ENCODE measurements at places on chromosomes 5 and 9.

GRCh38 chr5:177339107-177339638 lies 12.3 kb downstream of the LMAN2 start:
- DNase-seq, result no peak

GRCh38 chr5:10746711-10747110 lies 14.3 kb downstream of the DAP start:
- DNase-seq, result no peak

GRCh38 chr5:134263801-134264200 lies 37.9 kb upstream of the PPP2CA start:
- no peak for DNase-seq

- no peak for DNase-seq
Measured at GRCh38 chr9:108386032-108386431, 469.8 kb downstream of the ACTL7B start.

GRCh38 chr5:53416144-53416738 lies 64.2 kb upstream of the FST start:
- DNase-seq, result no peak

GRCh38 chr5:16953729-16954128 lies 17.6 kb upstream of the MYO10 start:
- DNase-seq, result no peak

GRCh38 chr9:87696641-87697040 lies 29.3 kb upstream of the CTSL start:
- DNase-seq, result no peak

- no peak for DNase-seq
Measured at GRCh38 chr9:112569186-112569585, 82.6 kb downstream of the KIAA1958 start.

DNA sequence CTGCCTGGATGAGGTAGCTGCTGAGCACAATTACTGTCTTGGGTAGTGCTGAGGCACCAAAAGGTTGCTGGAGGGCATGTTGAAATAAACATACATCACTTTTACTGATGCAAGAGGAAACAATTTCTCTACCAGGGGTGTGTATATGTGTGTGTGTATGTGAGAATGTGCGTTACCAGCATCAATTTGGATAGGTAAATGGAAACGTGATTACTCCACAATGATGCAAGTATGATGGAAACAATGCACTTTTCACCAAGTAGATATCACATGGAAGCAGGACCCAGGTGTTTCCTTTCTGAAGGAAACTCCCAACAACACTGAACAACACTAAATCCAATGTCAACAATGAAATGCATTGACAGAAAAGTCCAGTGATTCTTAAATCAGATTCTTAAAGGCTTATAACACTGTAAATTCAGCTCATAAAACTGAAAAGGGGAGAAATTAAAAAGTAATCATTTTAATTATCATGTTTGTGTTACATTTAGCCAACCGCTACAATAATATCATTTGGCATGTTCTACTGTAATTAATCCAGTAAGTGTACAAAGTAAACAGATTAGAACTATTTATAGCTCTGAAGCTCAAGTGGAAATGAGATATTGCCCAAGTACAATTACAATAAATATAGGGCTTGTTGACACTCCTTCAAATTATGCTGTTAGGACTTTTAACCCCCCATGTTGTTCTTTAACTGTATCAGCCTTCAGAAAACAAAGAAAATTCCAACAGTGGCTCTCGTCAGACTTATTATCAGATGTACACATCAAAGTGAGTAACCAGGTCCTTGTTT lies 25.3 kb downstream of the YIPF5 start:
- no peak for DNase-seq

DNA sequence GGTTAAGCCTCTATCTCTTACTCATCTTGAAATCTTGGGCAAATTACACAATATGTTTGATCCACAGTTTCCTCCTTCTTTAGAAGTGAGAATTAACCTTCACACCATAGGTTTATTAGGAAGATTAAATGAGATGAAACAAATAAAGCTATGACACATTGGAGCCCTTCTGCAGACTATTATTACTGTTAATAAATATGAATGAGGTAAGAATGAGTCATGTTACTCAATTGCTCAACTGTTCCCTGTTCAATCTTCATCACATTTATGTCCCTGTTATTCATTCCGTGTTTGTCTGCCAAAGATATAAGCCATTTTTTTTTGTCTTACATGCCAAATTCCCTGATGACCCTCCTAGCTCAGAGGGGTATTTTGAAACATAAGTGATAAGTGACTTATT lies 52.1 kb upstream of the PAPPA start:
- DNase-seq, result no peak

- no peak for DNase-seq
Measured at GRCh38 chr5:31626156-31626555, 12.8 kb upstream of the PDZD2 start.

DNA sequence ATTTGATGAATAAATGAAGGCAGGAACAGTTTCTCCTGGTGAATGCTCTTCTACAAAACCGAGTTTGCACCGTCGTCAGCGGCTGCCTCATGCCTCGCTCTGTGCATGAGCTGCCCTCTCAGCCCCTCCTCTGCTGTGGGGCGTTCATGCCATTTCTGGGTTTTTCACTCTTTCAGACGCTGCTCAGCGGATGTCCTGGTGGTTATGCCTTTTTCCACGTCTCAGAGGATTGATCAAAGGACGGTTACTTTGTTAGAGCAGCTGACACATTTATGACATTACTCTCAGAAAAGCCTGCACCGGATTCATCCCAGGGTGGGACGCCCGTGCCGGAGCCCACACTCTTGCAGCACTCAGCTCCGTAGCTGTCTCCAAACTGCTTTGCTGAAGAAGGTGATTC lies 195.9 kb upstream of the PPP1R26 start:
- no peak for DNase-seq

GRCh38 chr5:75037106-75037505 lies 15.3 kb downstream of the GCNT4 start:
- no peak for DNase-seq

- DNase-seq, result no peak
Measured at GRCh38 chr5:131496400-131496713, 138.7 kb downstream of the RAPGEF6 start.

DNA sequence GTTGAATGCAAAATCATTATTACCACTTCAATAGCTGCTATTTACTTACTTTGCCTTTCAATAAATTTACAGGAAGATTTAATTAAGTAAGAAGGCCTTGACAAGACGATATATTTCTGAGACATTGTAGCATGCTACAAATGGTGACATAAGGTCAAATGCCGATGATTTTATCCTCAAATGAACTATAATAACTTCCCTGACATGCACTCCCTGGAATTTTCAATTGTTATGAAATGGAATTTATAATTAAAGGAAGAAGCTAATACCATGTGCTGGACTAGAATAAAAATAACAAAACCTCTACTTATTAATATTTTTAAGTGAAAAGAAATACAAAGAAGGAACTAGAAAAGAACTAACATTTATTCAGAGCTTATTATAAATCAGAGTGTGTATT lies 30.2 kb upstream of the ITGA1 start:
- DNase-seq, result no peak

DNA sequence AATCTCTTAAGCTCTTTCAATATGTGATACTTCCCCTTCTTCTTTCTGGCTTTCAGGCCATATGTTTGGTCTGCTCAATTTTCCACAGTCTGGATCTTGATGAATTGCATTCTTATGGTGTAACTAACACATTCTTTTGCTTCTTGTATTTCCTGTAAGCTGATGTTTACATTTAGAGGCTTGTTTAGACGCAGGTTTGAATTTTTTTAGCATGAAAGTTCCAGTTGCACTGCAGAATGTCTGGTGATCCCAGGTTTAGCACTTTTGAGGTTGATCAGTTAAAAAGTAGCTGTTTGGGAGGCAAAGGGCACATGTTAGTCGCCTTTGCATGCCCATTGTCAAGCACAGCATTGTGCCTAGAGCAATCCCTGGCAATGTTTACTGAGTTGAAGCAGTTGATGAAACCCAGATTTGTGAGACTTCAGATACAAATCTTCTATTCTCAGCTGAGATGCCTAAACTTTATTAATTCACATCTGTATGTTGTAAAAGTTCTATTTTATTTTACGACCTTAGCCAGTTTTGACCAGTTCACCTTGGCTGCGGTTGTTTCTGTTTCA lies 59.6 kb upstream of the SPATA31C2 start:
- DNase-seq, result no peak

DNA sequence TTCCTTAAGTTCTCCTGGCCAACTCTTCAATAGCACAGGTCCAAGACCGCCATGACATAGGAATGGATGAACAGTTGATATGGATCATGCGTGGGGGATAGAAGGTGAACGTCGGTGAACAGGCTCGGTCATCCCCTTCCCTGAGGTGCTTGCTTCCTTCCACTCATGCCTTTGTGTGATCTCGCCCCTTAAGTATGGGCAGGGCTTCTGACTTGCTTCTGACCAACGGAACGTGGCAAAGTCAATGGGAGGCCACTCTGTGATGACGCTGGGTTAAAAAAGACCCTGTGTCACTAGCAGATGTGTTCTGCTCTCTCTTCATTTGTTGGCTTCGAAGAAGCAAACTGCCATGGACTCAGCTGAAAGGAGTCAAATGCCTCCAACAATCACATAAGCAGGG lies 240.5 kb upstream of the TUT7 start:
- no peak for DNase-seq

- no peak for DNase-seq
Measured at GRCh38 chr5:61673007-61673735, 341.1 kb downstream of the ZSWIM6 start.

GRCh38 chr9:81379655-81380054 lies 309.7 kb downstream of the TLE1 start:
- no peak for DNase-seq

DNA sequence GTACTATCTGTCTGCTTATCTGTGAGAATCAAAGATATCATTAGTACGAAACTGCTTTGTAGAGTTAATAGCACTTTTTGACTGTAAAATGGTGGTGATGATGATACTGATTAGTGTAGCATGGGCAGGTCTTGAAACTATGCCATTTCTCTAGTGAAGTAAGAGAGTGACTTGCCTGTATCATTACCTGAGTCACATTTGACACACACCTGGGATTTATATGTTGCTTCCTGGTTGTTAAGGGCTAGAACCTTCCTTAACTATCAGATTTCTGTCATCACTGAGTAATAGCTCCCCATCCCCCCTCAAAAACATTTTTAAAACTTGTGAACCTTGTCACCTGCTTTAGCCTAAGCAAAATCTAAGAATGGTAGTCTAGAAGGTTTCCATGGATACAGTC lies 135.6 kb upstream of the RORB start:
- no peak for DNase-seq

- DNase-seq, result no peak
Measured at GRCh38 chr5:59503220-59503619, 390.3 kb downstream of the PDE4D start.

GRCh38 chr9:15468145-15468544 lies 42.6 kb downstream of the PSIP1 start:
- no peak for DNase-seq

DNA sequence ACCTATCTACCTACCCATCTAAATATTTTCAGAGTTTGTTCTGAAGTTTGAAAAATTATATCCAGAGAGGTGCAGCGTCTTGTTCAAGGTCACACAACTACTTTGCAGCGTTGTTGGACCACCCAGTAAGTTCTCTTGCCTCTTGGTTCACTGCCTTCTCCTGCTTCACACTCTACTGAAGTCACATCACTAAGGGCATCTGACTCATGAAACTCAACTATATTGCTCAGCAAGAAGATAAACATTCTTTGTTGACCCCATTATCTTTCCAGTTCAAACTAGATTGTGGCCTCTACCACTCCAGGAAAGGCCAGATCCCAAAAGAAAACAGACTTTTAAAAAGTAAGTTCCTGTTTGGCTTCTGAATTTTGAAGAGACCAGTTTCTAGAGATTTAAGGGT lies 326.9 kb downstream of the SLIT3 start:
- DNase-seq, result no peak

DNA sequence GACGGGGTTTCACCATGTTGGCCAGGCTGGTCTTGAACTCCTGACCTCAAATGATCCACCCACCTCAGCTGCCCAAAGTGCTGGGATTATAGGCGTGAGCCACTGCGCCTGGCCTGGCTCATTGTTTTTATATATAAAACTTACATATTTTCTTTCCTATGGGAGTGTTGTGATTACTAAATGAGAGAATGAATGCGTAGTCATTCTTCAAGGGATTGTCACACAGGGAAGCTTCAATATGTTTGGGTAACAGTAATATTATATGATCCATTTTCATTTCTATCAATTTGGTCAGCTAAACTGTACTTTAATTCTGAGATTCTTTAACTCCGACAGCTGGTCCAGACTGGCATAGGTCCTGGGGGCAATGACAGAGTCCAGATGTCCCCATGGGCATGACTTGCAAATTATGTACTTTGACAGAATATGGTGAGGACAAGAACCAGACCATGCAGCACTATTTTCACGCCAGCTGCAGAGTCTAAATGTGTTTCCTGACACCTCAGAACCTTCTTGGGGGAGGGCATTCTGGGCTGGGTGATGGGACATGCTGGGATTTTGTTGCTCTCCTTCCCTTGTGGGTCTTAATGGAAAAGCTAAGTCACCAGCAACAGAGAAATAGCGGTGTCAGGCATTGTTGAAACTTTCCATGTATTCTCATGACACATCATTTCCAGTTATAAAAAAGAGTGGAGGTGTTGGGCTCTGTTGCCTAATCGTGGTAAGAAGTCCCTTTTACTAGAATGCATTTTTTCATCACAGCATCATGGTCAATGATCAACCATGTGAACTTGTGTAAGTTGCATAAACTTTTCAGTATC lies 40.9 kb upstream of the TNC start:
- DNase-seq, result no peak

- no peak for DNase-seq
Measured at GRCh38 chr9:88184976-88185375, 46.7 kb upstream of the SPATA31C2 start.

DNA sequence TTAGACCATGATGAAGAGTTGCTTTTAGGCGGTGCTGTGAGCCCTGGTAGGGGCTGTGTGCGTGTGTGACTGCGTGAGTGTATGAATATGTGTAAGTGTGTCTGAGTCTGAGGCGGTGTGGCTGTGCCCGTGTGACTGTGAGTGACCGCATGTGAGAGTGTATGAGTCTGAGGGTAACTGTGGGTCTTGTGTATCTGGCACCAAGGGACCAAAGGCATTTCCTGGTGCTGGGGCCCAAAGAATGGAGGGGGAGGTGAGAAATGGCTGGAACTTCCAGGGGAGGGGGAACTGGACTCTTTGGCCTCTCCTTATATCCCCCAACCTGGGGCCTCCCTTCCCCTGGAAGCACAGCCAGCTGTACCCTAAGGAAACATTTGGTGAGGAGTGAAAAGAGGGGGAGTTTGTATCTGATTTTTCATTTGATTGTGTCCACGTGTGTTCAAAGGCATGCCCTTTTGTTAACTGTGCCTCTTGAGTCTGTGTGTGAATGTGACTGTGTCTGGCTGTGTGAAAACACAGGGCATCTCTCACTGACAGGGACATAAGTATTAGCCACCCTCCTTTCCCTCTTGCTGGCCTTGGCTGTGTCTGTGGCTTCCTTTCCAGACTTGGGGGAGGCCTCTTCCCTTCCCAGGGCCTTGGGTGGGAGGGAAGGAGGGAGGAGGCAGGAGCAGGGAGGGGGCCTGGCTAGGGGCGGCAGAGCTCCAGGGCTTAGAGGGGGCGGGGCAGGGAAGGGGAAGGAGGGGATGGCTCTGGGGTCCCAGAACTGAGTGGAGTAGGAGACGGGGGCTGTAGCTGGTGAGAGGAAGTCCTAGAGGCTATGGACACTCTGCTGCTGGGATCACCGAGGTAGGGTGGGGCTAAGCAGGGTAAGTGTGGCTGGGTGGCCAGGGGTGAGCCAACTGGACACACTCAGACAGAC lies 1.4 kb downstream of the IL11RA start:
- no peak for DNase-seq
